ENCODE measurements at places on chromosomes 5 and 9. TPM values are rescaled to one million over a fixed set of nuclear protein-coding genes. Genes with fewer than 3 reads are reported as not detected.

The IL13 gene
- 0.10 TPM for total RNA-seq

The C9 gene
- total RNA-seq, result 0.10 TPM

The NPDC1 gene
- 15.4 TPM for total RNA-seq

The KCNIP1 gene
- total RNA-seq, result 2.5 TPM

The PCDHA3 gene
- total RNA-seq, result 0.20 TPM

The SMIM33 gene
- not detected for total RNA-seq

The SEC24A gene
- 24.8 TPM for total RNA-seq

The SPINK7 gene
- 0.59 TPM for total RNA-seq

The EPB41L4A gene
- 9.8 TPM for total RNA-seq

The F2R gene
- 59.2 TPM for total RNA-seq

The IFNA21 gene
- not detected for total RNA-seq

The MBLAC2 gene
- 6.7 TPM for total RNA-seq

GRCh38 chr5:26278078-26278477, 760.3 kb downstream of the CDH9 start:
- DNase-seq, result no peak

DNA sequence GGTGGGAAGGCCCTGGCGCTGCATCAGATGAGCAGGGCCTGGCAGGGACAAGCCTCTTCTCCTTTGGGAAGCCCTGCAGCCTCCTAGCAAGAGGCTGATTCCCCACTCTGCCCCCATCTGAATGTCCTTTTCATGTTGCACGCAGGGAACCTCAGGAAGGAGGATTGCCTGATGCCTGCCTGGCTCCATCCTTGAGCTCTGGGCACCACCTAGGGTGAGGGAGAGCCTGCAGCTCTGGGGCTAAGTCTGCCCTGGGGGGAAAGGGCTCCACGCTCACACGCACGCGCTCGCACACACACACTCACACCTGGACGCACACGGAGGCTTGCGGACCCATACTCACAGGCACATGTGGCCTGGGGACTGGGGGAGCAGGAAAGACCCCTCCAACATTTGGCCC, 86.6 kb downstream of the LMX1B start:
- DNase-seq, result no peak

DNA sequence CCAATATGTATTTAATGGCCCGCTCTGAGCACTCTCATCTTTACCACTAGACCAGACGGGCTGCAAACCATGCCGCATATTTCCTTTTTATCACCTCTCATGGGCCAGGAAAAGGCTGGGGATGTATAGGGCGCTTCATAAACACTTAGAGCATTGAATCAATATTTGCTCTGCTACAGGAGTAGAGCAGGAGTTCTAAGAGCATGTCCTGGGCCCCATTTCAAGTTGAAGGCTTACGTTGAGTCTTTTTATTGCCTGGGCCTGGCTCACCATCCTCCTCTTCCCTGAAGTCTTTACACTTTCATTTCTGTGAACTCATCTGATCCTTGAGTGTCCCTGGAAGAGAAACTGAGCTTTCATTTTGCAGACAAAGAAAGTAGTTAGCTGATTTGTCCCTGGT, 112.4 kb downstream of the FSTL4 start:
- no peak for DNase-seq

DNA sequence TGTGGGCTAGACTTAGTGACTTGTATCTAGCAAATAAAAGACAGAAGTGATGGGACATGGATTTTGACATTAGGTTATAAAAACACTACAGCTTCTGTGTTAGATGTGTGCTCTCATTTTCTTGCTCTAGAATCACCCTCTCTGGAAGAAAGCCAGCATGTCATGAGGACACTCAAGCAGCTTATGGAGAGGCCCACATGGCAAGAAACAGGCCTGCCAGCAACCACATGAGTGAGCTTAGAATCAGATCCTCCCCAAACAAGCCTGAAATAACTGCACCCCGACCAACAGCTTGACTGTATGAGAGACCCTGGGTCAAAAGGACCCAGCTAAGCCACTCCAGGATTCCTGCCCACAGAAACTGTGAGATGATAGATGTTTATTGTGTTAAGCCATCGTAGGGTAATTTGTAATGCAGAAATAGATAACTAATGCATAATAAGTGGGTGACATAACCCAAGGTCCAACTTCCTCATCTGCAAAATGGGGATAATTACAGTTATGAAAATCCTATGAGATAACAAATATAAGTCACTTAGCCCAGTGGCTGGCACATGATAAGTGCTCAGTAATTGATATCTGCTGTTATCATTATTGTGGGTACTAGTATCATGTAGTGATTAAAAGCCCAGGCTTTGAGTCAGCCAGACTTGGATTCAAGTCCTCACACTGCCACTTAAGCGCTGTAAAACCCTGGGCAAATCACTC, 86.5 kb downstream of the KLHL3 start:
- DNase-seq, result peak; percentile 67

- no peak for DNase-seq
Measured at GRCh38 chr5:172861461-172861860, 27.4 kb downstream of the ERGIC1 start.

- no peak for DNase-seq
Measured at GRCh38 chr9:126682113-126682810, 68.5 kb downstream of the LMX1B start.

GRCh38 chr9:109683521-109683920, 96.5 kb upstream of the PALM2AKAP2 start:
- DNase-seq, result no peak

GRCh38 chr9:37836386-37836785, 35.8 kb downstream of the DCAF10 start:
- DNase-seq, result no peak

DNA sequence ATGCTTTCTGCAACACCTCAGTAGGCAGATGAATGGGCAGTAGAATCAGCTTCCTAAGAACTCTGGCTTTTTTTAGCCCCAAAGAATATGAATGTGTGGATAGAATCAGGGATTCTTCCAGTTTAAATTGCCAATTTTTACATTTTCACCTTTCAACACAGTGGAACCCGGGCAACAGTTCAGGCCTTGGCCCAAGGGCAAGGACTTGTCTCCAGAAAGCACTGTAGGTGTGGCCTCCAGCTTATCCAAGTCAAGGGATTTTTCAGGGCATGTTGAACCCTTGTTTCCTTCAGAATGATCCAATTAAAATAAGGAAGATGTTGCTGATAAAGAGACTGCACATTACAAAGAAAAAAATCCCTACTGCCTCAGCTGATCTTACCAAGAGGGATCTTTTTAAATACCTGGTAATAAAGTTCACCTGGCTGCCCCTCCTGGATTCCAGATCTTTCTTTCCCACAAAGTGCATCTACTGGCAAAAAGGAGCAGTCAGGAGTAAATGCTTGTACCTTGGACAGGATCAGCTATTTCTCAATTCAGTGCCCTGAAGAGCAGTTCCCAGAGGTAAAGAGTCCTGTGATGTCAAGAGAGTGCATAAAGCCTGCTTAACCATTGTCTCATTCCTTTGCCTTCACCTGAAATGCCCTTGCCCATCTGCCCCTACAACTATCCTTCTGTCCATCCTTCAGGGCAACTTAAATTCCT, 80.1 kb upstream of the PLPP6 start:
- no peak for DNase-seq

DNA sequence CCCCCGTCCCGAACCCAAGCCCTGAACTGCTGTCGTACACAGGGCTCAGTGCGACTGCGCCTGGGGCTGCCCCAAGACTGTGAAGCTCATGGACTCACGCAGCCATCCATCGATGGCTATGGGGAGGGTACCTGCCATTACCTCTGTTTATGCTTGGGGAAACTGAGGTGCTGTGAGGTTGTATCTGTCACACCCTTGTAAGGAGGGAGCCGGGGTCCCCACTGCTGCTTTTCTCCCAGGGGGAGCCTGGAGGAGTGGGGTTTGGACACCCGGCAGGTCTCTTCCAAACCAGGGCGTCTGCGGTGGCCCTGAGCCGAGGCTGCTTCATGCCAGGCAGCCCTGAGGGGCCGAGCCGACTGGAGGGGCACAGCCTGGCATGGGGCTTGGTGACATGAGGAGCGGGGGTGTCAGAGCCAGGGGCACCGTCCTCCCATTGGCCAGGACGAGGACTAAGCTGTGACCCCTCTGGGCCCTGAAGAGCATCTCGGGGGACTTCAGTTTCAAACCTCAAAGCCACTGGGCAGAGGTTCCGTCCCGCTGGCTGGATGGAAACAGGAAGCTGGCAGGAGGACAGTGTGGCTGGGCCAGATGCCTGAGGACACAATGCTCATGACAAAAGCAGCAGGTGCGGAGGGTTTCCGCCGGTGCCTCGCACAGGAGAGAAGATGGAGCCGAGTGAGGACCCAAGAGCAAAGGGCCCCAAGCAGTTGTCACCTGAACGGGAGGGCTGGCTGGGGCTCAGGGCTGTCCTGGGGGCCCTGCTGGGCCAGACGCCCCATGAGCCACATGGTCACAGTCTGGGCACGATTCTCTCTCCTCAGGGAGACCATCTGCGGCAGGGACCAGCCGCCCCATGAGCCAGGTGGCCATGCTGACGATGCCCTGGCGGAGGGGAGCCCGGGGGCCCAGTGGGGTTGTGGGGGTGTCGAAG, 54.4 kb upstream of the EXOC3 start:
- DNase-seq, result no peak

- peak; percentile 79 for DNase-seq
Measured at GRCh38 chr9:34070606-34071324, 22.1 kb upstream of the UBAP2 start.

DNA sequence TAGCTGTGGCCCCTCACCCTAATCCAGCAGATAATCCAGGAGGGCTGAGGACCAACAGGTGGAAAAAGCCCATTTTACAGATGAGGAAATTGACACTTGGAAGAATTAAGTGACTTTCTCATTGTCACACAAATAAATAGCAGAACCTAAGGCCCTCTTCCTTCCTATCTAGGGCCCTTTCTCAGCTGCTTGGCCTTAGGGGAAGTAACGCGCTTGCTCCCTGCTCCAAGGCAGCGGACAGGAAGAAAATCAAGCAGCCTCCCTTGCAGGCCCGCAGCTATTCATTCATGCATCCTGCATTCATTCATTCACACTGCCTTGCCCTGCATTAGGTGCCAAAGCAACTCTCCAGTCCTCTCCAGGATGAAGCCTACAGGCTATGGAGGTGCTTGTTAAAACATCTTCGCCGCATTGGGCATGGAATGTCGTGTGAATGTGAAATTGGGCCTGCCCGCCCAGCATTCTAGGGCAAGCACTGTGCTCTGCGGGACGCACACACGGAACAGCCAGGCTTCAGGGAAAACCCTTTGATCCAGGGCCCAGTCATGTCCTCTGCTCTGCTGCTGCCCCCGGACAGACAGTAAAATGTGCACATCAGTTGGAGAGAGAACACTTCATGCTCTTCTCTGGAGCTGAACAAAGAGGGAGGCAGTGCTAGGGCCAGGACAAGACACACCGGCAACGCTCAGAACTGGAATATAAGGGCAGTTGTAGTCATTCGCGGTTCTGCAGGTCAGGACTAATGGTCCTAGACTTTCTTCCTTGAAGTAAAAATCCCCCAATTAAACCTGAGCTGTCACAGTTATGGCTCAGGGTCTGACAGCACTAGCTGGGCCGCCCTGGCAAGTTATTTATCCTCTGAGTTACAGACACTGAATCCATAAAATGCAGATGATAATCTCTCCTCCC, 166.0 kb downstream of the COL23A1 start:
- DNase-seq, result no peak

DNA sequence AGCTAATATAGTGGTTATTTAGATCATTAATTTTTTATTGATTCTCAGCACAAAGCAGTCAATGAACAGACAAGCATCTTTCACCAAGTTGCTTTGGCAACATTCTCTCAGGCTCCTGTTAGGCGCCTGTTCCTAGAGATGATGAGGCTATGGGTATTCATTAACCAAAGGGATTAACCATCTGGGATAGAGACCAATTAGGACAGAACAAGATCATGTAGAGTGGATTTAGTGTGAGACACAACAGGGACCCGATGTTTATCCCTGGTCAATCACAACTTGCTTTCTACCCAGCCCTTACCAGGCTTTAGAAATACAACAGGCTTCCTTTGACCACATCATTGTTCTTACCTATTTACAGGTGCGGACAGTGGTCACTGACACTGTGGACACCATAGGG, 82.2 kb downstream of the PJA2 start:
- no peak for DNase-seq

DNA sequence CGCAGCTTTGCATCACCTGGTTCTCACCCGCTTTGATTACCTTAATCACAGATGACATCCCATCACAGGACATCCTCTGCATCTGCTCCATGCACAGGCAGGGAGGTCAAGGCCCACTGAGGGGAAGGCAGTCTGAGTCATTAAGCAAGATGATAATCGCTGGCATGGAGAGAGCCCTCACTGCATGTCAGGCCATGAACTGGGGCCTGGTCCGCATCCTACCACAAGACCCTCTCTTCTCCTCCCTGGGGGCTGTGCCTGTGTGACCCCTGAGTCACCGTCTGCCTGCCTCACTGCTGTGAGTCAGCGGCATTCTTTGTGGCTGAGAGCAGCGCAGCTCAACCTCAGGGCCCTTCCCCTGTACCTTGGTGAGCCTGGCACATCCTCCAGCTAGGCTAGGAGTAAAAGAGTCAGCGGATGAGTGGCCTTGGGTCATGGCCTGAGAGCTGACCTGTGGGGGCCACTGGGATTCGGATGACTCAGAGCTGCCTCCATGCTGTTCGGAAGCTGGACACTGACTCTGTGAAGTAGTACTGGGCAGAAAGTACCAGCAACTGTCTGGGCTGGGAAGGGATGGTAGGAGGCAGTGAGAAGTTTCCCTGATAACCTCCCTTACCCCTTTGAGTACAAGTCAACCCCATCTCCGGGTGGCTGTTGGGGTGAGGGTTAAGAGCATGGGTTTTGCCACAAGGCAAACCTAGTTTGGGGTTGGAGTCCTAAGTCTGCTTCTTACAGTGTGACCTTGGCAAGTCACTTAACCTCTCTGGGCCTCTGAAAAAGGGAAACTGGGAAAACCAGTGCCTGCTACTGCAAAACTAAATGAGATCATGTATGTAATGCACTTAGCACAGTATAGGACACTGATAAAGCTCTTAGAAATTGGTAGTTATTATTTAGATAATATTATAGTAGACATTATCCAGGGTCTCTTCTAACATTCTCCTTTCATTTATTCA, 14.6 kb upstream of the ARSI start:
- DNase-seq, result no peak

GRCh38 chr9:130497139-130497538, 52.4 kb downstream of the ASS1 start:
- no peak for DNase-seq

- DNase-seq, result no peak
Measured at GRCh38 chr9:107059220-107059619, 196.3 kb downstream of the ZNF462 start.

DNA sequence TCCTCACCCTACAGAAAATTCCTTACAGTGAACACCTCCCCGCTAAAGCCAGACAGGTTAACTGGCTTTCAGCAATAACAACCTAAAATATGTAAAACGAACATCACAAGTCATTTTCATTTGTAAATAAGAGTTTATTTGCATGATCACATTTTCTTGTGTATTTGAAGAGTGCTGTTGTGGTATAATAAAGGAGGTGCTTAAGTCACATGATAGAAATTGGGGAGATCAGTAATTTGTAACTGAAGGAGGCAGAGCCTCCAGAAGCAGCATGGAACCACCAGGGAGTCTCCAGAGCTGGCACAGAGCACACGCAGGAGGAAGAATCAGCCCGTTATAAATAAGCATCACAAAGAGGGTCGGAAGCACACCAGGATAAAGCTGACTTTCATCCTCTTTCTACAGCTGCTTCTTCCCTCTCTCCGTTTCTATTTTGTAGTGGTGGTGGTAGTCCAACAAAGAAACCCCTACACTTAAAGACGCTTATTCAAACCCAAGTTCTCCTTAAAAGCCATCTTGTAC, 210.6 kb downstream of the MAPKAP1 start:
- no peak for DNase-seq
